ENCODE measurements at places on chromosomes 13 and 19.

DNA sequence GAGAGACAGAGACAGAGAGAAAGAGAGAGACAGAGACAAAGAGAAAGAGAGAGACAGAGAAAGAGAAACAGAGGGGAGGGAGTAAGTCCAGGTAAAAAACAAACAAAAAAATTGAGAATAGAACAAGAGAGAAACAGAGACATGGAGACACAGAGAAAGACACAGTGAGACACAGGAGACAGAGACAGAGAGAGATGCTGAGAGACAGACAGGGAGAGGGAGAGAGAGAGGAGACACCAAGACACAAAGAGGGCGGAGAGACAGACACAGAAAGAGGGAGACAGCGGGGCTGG lies 5.8 kb upstream of the PROZ start:
- no peak for DNase-seq

DNA sequence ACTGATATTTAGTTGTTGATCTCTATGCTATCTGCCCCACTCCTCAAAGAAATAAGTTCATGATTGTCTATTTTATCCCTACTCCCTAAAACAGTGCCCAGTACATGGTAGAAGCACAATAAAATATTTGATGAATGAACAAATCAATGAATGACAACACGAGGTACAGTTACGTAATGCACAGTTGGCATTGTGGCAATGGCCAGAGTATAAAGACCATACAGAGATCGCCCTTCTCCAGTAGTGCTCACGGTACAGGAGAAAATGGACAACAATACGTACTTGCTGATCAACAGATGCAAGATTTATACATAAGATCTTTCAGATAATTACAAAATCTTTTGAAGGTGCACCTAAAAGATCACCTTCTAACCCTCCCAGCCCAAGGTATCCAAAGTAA lies 225.4 kb downstream of the KLF12 start:
- DNase-seq = no peak

DNA sequence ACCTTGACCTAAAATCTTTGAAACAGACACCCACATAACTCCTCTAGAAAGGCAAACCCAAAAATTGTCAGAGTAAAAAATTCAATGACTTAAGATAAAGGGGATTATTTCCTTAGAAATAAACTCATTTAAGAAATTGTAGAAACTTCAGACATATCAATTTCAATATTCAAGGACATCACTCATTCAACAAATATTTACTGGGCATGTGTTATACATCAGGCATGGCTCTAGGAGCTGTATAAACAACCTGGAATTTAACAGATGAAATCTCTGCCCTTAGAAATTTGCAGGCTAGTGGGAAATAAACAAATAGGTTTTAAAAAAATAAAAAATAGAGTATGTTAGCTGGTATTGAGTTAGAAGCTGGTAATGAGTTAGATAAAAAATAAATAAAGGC lies 84.0 kb upstream of the LSM14A start:
- DNase-seq = no peak

- no peak for DNase-seq
Observed at GRCh38 chr13:83150616-83151307, 731.5 kb downstream of the SLITRK1 start.

- DNase-seq = no peak
Observed at GRCh38 chr13:31167490-31167889, 5.8 kb upstream of the HSPH1 start.

DNA sequence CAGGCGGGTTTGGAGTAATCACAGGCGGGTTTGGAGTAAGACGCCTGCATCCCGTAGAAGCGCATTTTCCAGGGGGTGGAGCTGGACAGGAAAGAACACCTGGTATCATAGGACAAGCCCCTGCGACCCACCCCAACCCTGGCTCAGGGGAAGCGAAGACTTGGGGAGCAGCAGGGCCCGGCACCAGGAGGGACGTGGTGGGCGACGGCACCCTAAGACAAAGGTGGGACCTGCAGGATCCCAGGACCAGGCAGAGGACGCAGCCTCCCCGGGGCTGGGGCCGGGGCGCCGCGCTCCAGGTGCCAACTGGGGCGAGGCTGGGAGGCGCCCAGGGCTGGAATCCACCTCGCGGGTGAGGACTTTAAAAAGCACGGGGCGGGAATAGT lies 520 bp downstream of the ZNF600 start:
- DNase-seq = no peak

Measured in inflammatory macrophage treated with lipopolysaccharide for 4 hours (primary cell).